Aorta (tissue), 5 donors: ENCODE measurements at places on chromosomes 7 and 10. TPM values are rescaled to one million over a fixed set of nuclear protein-coding genes. Genes with fewer than 3 reads are reported as not detected.

GRCh38 chr7:14833707-14834106 is 68.8 kb downstream of the DGKB start:
- no peak overlapping the region for H3K4me3 ChIP-seq
- DNase-seq = no peak
- no peaks in the 10 kb centered on the region for H3K4me1 ChIP-seq
- H3K27me3 ChIP-seq = no peaks in the 10 kb centered on the region
- H3K36me3 ChIP-seq = no peaks in the 10 kb centered on the region

DNA sequence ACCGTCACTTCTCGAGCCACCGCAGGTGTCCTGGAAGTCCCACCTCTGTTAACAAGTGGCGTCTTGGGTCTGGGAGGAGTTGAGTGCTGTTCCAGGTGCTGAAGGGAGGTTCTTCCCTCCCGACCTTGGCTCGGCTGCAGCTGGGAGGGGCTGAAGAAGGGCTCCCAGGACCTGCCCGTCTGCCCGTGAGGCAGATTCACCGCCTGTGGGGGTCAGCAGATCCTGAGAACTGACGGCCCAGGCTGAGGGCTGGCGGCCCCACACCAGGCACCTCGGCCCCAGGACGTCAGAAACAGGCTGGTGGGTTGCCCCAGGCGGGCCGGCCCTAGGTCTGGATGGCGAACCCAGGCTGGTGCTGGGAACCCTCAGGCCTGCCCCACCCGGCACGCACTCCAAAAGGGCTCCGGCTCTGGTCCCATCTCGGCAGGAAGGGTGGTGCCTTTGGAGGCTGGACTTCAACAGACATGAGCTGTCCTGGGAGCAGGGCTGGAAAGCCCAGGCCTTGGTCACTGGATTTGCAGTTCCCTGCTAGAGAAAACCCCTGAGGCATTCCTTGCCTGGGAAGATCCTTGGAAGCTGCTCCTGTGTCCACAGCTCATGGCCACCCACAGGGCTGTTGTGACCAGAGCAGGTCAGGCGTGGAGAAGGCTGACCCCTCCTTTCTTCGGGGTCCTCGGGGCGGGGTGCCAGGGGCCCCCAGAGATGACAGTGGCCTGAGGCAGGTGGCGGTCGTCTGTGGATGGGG is 42.6 kb upstream of the CFAP46 start:
- H3K4me3 ChIP-seq = no peak overlapping the region
- DNase-seq = no peak
- H3K4me1 ChIP-seq = no peaks in the 10 kb centered on the region
- no peak overlapping the region for H3K27ac ChIP-seq
- no peaks in the 10 kb centered on the region for H3K36me3 ChIP-seq

DNA sequence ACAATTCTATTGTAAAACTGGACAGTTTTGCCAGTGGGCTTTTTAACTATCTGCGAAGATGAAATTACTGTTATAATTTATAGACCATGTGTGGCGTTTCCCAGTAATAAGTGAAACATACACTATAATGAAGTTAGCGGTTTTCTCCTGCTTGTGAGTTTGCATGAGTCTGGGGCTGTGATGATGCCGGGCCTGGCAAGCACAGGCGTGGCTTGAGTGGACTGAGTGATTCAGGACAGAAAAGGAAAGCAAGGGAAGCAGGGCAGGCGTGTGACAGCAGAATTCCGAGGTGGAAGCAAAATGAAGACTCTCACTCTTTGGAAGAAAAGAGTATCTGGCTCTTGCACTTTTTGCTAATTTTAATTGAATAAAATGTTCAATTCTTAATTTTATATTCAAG is 90.5 kb downstream of the CUL1 start:
- DNase-seq = no peak
- H3K4me1 ChIP-seq = no peaks in the 10 kb centered on the region
- H3K27me3 ChIP-seq = no peaks in the 10 kb centered on the region
- peaks cover 16% of the 10 kb centered on the region for H3K36me3 ChIP-seq
- H3K4me3 ChIP-seq = no peak overlapping the region

GRCh38 chr7:71198887-71199286 is 66.9 kb downstream of the GALNT17 start:
- H3K27ac ChIP-seq = no peak overlapping the region
- H3K27me3 ChIP-seq = no peaks in the 10 kb centered on the region
- H3K4me1 ChIP-seq = peaks cover 4% of the 10 kb centered on the region
- no peaks in the 10 kb centered on the region for H3K36me3 ChIP-seq

GRCh38 chr7:44541-44896 is 147.9 kb upstream of the FAM20C start:
- no peaks in the 10 kb centered on the region for H3K4me1 ChIP-seq
- H3K4me3 ChIP-seq = no peak overlapping the region
- no peaks in the 10 kb centered on the region for H3K36me3 ChIP-seq

- no peaks in the 10 kb centered on the region for H3K27me3 ChIP-seq
- no peaks in the 10 kb centered on the region for H3K4me1 ChIP-seq
- no peak for DNase-seq
- H3K27ac ChIP-seq = no peak overlapping the region
- H3K36me3 ChIP-seq = no peaks in the 10 kb centered on the region
Observed at GRCh38 chr7:46545790-46546189, 624.7 kb upstream of the IGFBP3 start.

DNA sequence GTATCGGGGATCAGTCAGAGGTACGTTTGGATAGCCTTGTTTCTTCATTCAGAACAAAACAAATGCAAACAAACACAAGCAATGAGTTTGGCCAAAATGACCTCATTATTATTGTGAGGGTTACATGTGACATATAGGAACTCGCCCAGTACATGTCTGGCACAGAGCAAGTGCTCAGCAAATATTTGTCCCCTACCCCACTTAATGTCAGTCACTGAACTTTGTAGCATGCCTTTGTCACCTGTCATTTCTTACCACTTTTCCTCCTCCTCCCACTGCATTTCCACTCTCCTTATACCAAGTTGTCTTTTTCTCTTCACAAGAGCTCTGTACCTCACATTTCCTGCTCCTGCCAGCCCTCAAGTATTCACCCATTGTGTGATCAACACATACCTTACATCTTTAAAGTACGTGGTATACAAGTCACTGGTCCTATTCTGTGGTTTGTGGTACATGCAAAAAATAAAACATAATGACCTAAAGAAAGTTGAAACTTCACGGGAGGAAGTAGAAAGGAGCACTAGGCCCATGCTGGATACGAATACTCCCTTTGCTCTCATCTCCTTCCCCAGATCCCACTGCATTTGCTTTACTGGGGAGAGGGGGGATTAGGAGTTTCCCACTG is 236.0 kb downstream of the INHBA start:
- H3K27me3 ChIP-seq = no peaks in the 10 kb centered on the region
- no peaks in the 10 kb centered on the region for H3K36me3 ChIP-seq
- DNase-seq = no peak

DNA sequence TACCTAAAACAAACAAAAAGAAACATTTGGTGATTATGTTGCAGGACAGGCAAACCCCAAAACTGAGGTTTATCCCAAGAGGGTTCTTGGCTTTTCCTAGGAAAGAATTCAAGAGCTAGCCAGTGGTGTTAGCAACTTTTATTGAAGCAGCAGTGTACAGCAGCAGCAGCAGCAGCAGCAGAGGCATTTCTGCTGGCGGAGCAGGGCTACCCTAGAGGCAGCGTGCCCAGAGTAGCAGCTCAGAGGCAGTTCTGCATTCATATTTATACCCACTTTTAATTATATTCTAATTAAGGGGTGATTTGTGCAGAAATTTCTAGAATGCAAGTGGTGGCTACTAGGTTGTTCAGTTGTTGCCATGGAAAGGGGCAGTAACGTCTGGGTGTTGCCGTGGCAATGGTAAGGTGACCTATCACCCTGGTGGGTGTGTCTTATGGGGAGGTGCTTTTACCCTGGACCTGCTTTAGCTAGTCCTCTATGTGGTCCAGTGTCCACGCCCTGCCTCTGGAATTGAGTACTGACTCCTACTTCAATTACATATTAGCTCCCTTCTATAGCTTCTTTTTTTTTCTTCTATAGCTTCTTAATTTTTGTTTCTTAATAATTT is 53.9 kb downstream of the VCL start:
- H3K4me1 ChIP-seq = peaks cover 6% of the 10 kb centered on the region
- no peak overlapping the region for H3K4me3 ChIP-seq
- no peaks in the 10 kb centered on the region for H3K27me3 ChIP-seq
- H3K27ac ChIP-seq = peak overlapping the region; percentile 75
- DNase-seq = no peak
- H3K36me3 ChIP-seq = no peaks in the 10 kb centered on the region

DNA sequence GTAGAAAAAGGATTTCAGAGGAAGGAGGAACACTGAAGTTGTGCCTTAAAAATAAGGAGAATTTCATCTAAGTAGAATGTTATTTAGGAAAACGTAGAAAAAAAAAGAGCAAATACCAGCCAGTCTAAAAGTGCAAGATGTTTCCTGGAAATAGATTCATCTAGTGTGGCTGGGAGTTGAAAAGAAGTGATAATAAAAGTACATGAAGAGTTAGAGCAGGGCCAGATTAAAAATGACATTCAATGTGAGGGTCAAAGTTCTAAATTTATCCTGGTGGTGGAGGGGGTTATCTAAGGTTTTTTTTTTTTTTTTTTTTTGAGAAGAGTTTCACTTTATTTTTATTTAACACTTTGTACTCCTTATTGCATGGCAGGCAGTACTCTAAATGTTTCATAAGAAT is 289.3 kb downstream of the MDFIC start:
- DNase-seq = no peak
- no peaks in the 10 kb centered on the region for H3K36me3 ChIP-seq
- no peaks in the 10 kb centered on the region for H3K4me1 ChIP-seq
- H3K27ac ChIP-seq = no peak overlapping the region
- H3K27me3 ChIP-seq = no peaks in the 10 kb centered on the region

DNA sequence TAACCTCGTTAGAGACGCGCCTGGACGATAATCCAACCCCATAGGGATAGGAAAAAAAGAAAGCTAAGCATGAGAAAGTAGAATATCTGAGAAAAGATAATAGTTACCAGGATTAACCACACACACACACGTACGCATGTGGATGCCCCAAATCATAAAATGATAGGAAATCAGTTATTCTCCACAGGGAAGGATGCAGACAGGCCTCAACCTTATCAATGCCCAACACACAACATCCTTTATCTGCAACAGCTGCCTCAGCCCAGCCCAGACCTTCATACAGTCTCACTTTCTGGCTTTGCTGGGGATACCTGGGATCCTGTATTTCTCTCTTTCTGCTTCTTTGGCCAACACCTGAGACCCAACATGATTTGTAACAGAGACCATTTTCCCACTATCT is 123.0 kb downstream of the NOC3L start:
- no peaks in the 10 kb centered on the region for H3K27me3 ChIP-seq
- DNase-seq = no peak
- H3K4me3 ChIP-seq = no peak overlapping the region
- peaks cover 5% of the 10 kb centered on the region for H3K36me3 ChIP-seq

DNA sequence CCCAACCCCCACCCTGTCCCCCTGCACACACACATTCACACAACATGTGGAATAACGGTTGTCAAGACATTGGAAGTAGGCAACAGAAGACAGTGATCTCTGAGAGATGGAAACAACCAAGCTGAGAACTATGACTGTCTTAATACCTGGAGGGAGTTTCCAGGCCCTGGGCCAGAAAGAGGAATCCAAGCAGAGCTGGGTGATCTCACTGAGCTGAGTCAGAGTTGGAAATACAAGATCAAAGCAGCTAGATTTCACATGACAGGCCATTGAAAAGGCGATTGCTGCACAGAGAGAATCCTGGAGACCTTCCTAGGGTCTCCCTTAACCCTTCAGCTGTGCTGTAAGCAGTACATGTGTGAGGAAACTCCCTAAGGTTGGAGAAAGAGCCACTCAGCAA is 165.8 kb upstream of the PRSS1 start:
- no peak overlapping the region for H3K27ac ChIP-seq

GRCh38 chr7:155259866-155260497 is 37.7 kb upstream of the INSIG1 start:
- H3K4me1 ChIP-seq = no peaks in the 10 kb centered on the region
- no peak for DNase-seq
- no peaks in the 10 kb centered on the region for H3K27me3 ChIP-seq
- no peak overlapping the region for H3K4me3 ChIP-seq

The OPALIN gene
- total RNA-seq = not detected

The CREB5 gene
- total RNA-seq = 57.1 TPM

The UCMA gene
- total RNA-seq = not detected

The BMPR1A gene
- total RNA-seq = 120 TPM
